ENCODE measurements at places on chromosomes 4 and X. TPM values are rescaled to one million over a fixed set of nuclear protein-coding genes. Genes with fewer than 3 reads are reported as not detected.

Gene SAGE1
- not detected for total RNA-seq

Gene F8A2
- not detected for total RNA-seq

Gene DGKK
- 0.63 TPM for total RNA-seq

Gene TCP11X2
- total RNA-seq = 1.9 TPM

Gene PROM1
- 91.1 TPM for total RNA-seq

Gene EDNRA
- total RNA-seq = 11.0 TPM

Gene GAGE2A
- not detected for total RNA-seq

Gene SLC26A1
- total RNA-seq = 6.3 TPM

Gene MAMLD1
- 5.6 TPM for total RNA-seq

Gene CLNK
- total RNA-seq = not detected

Gene STS
- 6.3 TPM for total RNA-seq

Gene TMSB15C
- total RNA-seq = 56.3 TPM

Gene BST1
- 0.94 TPM for total RNA-seq

Gene FSTL5
- total RNA-seq = 32.2 TPM

Gene NDST4
- 1.6 TPM for total RNA-seq

Gene DHX15
- 280 TPM for total RNA-seq

Gene SLC7A11
- 13.1 TPM for total RNA-seq

Gene GPRASP1
- total RNA-seq = 55.4 TPM
